Stimulated activated CD4-positive, alpha-beta T cell treated with anti-CD3 and anti-CD28 coated beads, Interleukin-15, amount 100 ng/mL, for 24 hours (primary cell): ENCODE measurements at places on chromosomes 4 and X.

GRCh38 chr4:121306931-121307330 is 73.9 kb downstream of the QRFPR start:
- no peak for DNase-seq

DNA sequence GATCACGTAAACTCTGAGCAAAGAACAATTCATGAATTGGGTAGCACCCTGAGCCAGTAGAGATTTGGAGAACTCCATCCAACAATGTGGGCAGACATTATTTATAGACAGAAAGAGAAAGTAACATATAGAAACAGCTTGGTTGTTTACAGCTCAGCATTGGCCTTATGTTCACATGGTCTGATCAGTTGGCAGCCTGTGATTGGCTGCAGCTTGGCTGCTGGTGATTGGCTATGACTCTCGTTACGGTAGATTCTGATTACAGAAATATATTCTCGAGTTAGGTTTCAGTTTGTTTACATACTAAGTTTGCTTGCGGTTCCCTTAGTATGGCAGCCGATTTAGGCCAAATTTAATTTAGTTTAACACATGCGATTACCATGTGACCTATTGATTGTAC is 663.4 kb downstream of the RAPGEF2 start:
- no peak for DNase-seq

GRCh38 chr4:184645904-184646610 is 3.2 kb downstream of the CASP3 start:
- no peak for DNase-seq

DNA sequence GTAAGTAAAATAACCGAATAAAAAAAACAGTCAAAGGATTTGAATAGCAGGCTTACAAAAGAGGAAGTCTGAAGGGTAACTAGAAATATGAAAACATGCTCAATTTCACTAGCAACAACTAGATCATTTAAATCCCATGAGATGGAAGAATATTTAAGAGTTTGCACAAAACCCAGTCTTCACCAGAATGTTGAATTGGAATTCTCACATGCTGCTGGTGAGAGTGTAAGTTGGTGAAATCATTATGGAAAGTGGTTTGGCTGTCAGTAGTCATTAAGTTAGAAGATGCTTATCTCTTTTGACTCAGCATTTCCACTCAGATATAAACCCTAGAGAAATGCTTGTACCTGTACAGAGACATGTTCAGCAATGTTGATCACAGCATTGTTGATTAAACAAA is 110.1 kb downstream of the PGRMC2 start:
- DNase-seq: no peak

DNA sequence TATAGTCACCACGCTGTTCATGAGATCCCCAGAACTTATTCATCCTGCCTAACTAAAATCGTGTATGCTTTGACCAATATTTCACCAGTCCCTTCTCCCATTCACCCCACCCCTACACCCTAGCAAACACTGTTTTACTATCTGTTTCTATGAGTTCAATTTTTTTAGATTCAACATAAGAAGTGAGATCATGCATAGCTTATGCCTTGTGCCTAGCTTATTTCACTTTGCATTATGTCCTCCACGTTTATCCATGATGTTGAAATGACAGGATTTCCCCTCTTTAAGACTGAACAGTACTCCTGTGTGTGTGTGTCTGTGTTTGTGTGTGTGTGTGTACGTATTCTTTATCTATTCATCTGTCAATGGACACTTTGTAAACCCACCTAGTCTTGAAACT is 16.8 kb downstream of the ANXA5 start:
- no peak for DNase-seq

DNA sequence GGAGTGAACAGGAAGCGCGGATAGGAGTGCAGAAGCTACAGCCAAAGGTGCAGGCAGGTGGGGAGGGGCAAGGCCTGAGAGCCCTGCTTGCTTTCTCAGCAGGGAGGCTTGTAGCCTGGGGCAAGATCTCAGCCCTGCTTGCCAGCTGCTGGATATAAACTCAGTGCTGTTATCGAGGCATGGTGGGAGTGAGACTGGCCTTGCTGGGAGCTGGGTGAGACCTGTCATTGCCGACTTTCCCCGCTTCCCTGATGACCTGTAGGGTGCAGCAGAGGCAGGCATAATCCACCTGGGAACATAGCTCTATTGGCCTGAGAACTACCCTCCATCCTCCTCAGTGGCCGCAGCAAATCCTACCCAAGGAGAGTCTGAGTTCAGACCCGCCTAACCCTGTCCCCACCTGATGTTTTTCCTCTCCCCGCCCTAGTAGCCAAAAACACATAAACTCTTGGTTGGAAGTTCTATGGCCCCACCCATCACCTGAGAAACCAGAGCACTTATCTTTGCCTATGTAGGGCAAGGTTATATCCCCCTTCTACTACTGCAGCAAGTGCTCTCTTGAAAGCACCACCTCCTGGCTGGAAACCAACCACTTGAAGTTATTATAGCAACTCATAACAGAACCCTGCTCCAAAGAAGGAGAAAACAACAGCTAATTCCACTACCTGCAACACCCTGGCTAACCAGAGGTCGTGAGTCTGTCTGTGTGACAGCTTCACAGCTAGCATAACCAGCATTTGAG is 80.7 kb downstream of the FHIP1A start:
- no peak for DNase-seq

- DNase-seq: no peak
Measured at GRCh38 chr4:184102927-184103326, 114.7 kb downstream of the ENPP6 start.

DNA sequence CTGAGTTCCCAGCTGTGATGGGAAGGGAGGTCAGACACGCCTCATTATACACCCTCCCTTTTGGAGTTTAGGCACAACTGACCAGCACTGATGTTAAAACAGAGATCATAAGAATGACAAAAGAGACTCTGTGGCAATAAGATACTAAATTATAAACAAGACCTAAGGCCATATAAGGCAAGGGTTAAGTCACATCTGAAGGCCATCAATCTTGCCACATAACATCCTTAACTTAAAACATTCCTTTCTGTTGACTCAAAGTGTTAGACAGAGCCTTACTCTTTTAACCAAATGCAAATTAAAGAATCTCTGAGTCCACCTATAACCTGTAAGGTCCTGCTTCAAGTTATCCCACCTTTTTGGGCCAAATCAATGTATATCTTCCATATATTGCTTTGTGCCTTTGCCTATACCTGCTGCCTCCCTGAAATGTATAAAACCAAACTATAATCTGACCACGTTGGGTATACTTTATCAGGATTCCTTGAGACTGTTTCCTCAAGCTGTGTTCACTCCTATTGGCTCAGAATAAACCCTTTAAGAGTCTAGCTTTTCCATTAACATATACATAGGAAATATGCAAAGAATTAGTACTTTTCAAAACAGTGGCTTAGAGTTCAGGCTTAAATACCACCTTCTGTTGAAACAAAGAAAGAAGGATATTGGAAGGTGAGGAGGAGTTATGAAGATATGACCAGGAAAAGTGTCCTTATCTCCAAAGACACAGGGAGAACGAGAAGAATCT is 214.4 kb upstream of the PPP1R2C start:
- no peak for DNase-seq

GRCh38 chr4:77124576-77124975 is 32.4 kb upstream of the CCNG2 start:
- DNase-seq: no peak

GRCh38 chr4:142549248-142549647 is 296.9 kb downstream of the INPP4B start:
- no peak for DNase-seq

GRCh38 chrX:142233400-142233799 is 28.3 kb upstream of the MAGEC2 start:
- DNase-seq: no peak

- no peak for DNase-seq
Measured at GRCh38 chr4:15776871-15777648, 1.1 kb upstream of the CD38 start.

DNA sequence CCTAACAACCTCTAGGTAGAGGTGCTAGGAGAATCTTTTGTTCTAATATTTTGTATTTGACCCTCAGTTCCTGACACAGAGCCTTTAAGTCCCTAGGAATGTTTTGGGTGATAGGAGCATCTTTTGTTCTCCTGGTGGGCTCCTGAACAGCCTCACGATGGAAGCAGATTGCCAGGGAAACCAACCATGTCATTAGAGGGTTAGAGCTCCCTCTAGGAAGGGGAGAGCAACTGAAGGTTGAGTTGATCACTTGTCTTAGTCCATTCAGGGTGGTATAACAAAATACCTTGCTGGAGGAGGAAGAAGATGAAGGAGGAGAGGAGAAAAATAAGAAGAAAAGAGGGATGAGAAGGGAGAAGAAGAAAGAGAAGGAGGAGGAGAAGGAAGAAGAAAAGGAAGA is 9.2 kb downstream of the VCX start:
- no peak for DNase-seq

DNA sequence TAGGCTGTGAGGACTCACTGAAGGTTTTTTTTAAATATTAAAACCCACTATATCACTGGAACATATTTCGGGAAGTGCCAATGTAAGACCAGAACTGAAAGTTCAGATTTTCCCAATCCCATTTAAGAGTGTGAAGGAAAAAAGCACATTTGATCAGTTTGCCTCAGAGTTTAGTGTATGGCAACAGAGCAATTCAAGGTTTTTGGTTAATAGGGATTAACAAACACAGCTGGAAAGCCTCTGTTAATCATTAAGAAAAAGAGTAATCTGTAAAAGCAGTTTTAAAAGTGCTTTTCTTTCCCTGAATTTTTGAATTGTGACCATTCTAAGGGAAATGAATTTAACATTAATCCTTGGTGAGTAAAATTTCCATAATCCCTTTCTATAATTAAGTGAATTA is 60.4 kb downstream of the NPY5R start:
- no peak for DNase-seq

DNA sequence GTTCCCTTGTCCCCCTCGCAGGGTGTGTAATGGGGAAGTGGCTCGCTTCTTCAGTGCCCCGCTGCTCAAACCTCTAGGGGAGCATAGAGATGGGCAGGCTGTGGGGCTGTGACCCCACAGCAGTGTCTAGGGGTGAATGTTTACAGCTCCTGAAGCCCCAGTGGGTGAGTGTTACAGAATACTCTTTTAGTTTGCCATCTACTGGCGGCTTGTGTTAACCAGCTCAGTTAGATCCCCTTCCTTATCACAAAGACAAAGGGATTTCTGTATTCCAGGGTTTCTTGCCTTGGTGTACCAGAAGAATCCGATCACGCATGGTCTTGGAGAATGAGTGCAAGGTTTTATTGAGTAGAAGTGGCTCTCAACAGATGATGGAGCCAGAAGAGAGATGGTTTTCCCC is 108.1 kb upstream of the IQCM start:
- DNase-seq: no peak

- no peak for DNase-seq
Measured at GRCh38 chr4:139920486-139921002, 233.4 kb downstream of the MAML3 start.

- DNase-seq: no peak
Measured at GRCh38 chr4:160981083-160981482, 1182.7 kb downstream of the FSTL5 start.

DNA sequence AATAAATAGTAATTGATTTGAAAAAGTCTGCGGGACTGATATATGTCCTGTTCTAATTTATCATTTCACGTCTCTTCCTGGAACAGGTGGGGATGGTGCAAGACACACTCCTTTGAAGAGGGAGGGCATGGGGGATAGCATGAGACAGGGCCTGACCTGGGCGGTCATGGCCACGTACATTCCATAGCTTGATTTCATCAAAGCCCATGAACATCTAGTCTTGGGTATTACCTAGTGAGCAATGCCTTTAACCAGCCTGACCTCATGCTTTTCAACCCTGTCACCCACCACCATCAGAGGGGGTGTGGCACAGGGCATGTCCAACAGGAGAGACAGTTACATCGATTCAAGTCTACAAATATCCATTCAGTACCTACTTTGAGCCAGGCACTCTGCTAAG is 52.3 kb upstream of the HOPX start:
- DNase-seq: no peak

DNA sequence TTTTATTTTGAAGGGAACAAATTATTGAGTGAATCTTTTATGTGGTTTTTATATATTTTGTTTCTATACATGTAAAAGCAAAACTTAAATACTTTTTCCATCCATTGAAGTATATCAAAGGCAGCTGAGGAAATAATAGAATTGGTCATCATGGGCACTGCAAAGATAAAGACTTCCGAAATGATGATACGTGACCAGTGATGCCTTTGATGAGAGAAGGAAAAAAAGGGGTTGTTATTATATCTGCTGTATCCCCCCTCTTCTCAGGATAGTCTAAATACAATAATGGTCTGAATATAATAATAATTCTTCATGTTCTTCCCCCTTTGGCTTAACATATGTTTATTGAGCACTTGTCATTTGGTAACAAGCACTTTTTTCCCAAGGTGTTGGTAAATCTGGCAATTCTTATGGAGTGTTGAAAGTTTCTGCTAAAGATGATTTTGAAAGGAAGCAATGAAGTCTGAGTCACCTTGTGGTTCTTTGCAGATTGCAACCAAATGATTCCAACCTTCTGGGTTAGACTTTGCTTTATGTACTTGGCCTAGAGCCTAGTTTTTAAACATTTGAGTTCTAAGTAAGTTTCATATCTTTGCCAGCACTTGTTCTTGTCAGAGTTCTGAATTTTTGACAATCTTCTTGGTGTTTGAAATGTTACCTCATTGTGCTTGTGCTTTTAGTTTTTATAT is 60.8 kb downstream of the USP9X start:
- DNase-seq: no peak

DNA sequence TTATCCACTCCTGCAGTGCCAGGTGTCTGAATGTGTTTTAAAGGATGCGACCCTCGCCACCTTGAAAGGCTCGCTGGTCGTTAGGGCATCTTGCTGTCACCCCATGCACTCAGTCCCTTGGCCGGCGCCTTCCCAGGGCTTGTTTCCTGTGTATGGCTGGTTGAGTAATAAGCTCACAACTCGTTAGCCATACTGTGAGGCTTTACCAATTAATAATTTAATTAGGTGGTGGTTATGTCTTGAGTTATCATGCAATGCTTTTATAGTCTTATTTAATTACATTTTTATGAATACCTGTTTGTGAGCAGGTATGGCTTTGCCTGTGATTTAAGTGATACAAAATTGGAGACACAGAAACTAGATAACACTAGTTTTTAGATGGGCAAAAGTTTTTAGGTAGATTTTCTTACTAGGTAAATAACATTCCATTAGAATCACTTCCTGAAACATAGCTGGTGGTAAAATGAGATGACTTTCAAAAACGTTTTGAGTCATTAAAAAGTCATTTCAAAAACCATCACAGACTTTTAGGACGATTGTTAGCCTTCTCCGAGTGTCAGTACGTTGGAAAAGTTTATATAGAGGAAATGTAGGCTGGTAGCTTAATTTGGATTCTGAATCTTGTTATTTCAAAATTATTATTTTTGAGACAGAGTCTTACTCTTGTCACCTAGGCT is 18.2 kb downstream of the PTTG2 start:
- DNase-seq: peak; percentile 57

DNA sequence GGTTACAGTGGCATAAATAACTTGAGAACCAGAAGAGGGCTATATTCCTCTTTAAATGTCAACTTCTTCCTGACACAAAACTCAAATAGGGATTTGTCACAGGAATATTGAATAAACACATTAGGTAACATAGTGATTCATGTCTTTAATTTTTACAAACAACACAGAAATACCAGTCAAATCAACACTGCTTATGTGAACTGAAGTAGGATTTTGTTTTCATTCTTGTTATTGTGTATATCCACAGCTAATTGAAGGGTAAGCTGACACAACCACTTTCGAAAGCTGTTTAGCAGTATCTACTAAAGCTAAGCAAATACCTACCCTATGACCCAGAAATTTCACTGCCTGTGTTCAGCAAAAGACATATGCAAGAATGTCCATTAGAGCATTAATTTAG is 120.4 kb upstream of the EOLA2 start:
- no peak for DNase-seq
